ENCODE measurements at places on chromosomes 12 and 14.

- DNase-seq, result no peak
Observed at GRCh38 chr14:53470351-53471043, 317.4 kb upstream of the DDHD1 start.

- DNase-seq, result no peak
Observed at GRCh38 chr12:13472690-13473089, 276.2 kb downstream of the EMP1 start.

GRCh38 chr12:93741659-93742109, 64.5 kb downstream of the CRADD start:
- DNase-seq, result no peak

DNA sequence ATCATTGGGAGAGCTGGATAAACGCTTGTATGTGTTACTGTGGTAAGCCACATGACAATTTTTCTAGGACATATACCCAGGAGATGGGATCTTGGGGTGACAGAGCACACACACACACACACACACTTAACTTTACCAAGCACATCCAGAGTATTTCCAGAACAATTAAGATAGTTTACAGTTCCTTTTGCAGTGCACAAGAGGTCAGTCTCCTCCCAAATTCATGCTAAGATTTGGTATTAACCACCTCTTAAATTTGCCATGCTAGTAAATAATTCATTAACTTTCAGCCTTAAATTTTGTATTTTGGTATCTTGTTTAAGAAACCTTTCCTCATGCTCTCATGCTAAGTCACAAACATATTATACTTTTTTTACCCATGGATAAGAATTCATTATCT, 33.9 kb upstream of the LIMA1 start:
- no peak for DNase-seq

GRCh38 chr12:65607401-65607841, 216.9 kb upstream of the HMGA2 start:
- DNase-seq, result no peak

- no peak for DNase-seq
Observed at GRCh38 chr14:69345402-69345801, 52.7 kb downstream of the ERH start.

DNA sequence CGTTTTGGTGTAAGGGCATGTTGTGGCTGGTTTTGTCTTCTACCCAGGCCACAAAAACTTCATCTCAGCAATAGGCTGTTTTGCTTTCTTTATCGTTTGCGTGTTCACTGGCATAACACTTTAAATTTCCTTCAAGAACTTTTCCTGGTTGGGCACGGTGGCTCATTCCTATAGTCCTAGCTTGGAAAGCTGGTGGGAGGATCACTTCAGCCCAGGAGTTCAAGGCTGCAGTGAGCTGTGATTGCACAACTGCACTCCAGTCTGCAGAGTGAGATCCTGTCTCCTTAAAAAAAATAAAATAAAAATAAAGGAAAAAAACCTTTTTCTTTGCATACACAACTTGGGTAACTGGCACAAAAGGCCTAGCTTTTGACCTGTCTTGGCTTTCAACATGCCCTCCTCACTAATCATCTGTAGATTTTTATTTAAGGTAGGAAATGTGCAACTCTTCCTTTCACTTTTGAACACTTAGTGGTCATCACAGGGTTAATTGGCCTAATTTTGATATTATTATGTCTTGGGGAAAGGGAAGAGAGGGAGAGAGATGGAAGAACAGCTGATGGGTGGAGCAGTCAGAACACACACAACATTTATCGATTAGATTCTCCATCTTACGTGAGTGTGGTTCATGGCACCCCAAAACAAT, 78.9 kb upstream of the PSMA6 start:
- DNase-seq, result no peak

DNA sequence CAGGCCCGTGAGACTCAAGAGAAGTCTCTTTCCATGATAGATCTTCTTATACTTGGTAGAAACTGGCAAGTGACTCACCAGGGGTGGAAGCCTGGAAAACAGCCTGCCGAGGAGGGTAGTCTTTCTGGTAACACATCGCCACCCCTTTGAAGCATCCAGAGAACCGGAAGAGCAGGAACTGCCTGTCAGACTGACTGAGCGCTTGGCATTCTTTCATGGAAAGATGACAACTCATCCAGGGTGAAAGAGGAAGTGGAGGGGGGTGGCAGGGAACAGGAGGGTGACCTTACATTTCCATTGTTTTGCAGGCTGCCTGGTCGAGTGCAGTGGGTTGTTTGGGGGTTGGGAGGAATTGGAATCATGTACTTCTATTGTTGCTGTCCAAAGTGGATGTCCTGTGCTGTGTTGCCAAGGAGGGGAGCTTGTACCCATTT, 34.5 kb downstream of the PRKCH start:
- DNase-seq, result no peak

GRCh38 chr12:26422839-26423398, 227.5 kb downstream of the SSPN start:
- no peak for DNase-seq

GRCh38 chr12:30041096-30041495, 257.4 kb upstream of the TMTC1 start:
- no peak for DNase-seq

GRCh38 chr12:11896417-11896929, 174.3 kb upstream of the BCL2L14 start:
- peak; percentile 44 for DNase-seq

DNA sequence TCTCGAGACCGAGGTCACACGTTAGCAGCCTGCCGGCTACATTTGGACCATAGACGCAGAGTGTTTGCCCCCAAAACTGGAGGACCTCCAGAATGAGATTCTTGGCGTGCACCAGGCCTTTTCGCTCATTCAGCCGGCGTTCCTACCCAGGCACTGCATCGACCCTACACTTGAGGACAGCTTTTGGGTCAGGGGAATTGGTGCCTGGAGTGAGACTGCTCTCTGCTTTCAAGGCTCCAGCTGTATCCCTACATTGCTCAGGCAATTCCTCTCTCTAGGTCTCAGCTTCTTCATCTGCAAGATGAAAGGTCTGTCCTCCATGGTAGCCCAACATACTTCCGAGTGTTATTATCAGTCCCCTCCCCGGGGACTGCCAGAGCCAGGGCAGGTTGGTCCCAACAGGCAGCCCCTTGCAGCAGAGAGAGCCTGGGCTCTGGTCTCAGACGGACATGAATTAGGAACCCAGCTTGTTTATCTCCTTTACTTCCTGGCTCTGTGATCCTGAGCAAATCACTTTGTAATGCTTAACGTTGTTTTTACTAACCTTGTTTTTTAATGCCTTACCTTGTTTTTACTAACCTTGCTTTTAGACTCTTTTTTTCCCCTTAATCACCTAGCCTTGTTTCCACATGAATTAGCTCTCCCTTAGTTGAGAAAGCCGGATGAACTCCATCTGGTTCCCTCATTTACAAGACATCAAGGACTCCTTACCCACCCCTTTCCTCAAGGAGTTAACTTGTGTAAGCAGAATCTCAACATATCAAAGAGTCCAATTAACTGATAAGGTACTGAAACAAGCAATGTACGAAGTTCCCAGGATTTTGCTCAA, 892 bp downstream of the TCHP start:
- DNase-seq, result peak; percentile 7

DNA sequence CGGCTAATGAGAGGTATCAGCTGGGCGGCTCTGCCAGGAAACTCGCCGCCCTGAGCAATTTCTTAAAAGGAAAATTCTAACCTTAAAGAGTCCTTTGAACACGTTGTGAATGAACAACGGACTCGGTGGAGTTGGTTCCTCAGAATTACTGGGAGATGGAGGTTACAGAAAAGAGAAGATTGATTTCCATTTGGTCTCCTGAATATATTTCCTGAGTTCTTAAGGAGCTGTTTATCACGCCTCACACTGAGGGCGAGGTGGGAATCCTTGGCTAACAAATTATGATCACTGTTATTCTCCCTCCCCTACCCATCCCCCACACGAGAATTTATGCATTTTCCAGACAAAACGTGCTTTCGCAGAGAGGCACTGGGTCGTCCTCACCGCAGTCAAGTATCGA, 194.5 kb upstream of the C14orf180 start:
- DNase-seq, result no peak

- peak; percentile 0 for DNase-seq
Observed at GRCh38 chr12:50257236-50258166, 25.8 kb downstream of the LIMA1 start.

- no peak for DNase-seq
Observed at GRCh38 chr14:89609500-89610100, 192.6 kb upstream of the FOXN3 start.
